ENCODE measurements at places on chromosomes 12 and 14.

- DNase-seq: no peak
Observed at GRCh38 chr14:72887514-72887913, 6.4 kb downstream of the DPF3 start.

DNA sequence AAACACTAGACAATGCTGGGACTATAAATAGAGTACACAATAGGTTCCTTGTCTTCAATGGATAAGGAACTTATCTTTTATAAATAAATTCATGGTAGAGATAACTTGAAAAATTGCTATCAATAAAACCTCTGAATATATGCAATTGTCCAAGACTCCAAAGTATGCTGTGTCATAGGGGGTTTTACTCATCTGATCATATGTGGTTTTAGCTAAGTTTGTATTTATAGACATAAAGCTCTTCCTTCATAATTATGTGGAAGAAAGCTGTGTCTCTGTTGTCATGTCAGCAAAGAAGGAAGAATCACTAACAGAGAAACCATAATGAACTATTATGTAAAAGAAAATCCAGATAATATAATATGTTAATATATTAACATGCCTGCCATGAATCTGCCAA lies 111.5 kb upstream of the ATXN7L3B start:
- DNase-seq: no peak

- DNase-seq: no peak
Observed at GRCh38 chr14:36591482-36591881, 9.1 kb upstream of the NKX2-8 start.

- no peak for DNase-seq
Observed at GRCh38 chr14:95472819-95473251, 43.6 kb downstream of the SYNE3 start.

DNA sequence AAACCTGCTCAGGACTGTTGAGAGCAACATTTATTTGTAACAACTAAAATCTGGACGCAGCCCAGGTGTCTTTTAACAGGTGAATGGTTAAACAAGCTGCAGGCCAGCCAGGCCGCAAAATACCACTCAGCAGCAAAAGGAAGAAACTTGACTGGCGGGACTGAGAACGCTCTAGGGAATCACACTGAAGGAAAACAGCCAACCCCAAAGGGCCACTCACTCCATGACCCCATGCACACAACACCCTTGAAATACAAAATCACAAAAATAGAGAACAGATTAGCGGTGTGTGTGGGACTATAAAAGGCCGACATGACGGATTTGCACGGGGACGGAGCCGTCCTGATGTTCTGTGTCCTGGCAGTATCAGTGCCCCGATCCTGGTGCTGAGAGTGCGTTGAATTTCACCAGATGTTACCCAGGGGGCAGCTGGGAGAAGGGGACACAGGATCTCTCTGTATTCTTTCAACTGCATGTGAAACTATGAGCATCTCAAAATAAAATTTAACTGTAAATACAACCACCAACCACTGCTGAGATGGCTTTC lies 23.0 kb downstream of the VPS37B start:
- no peak for DNase-seq

DNA sequence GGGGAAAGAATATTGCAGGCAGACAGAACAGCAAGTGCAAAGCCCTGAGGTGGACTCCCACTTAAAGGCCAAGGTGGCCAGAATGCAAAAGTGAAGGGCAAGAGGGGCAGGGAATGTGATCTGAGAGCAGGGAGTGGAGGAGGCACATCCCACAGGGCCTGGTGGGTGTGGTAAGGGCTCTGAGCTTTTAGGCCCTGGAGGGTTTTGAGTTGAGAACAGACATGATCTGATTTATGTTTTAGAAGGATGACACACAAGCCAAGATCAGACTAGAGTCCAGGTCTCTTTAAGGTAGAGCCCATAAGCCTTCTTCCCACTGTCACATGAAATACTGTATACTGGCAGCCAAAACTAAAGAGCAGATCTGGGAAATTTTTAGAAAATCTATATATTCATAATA lies 162.5 kb downstream of the SLC38A4 start:
- no peak for DNase-seq

- no peak for DNase-seq
Observed at GRCh38 chr14:72643317-72643801, 250.5 kb downstream of the DPF3 start.

DNA sequence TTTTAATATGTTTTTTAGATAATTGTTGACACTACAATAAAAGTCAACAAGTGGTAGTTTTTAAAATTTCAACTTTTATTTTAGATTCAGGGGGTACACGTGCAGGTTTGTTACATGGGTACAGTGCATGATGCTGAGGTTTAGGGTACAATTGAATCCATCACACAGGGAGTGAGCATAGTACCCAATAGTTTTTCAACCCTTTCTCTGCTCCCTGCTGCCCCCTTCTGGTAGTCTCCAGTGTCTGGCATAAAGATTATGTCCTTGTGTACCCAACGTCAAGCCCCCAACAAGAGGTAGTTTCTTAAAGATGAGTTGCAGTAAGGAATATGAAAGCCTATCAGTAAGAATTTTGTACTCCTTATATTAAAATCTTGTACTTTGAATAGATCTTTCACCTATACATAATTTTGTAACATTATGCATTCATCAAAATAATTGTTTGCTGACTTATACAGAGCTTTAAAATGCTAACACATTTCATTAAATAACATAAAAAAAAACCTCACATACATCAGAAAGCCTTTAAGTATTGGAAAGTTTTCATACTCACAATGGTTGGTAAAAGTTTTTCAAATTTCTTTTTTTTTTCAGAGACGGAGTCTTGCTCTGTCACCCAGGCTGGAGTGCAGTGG lies 5.4 kb upstream of the RALGAPA1 start:
- peak; percentile 82 for DNase-seq

- no peak for DNase-seq
Observed at GRCh38 chr12:50507474-50507838, 2.7 kb downstream of the DIP2B start.

- DNase-seq: no peak
Observed at GRCh38 chr14:63764103-63764502, 36.2 kb upstream of the SGPP1 start.

- DNase-seq: no peak
Observed at GRCh38 chr14:101022121-101022520, 118.6 kb upstream of the RTL1 start.

- no peak for DNase-seq
Observed at GRCh38 chr12:85807730-85808129, 28.5 kb downstream of the RASSF9 start.

- DNase-seq: no peak
Observed at GRCh38 chr14:32366256-32366879, 37.3 kb downstream of the AKAP6 start.

- no peak for DNase-seq
Observed at GRCh38 chr14:87676814-87677437, 316.1 kb downstream of the GALC start.

- DNase-seq: no peak
Observed at GRCh38 chr12:95805864-95806671, 15.5 kb upstream of the NTN4 start.

- no peak for DNase-seq
Observed at GRCh38 chr12:67155863-67156262, 113.3 kb upstream of the CAND1 start.

DNA sequence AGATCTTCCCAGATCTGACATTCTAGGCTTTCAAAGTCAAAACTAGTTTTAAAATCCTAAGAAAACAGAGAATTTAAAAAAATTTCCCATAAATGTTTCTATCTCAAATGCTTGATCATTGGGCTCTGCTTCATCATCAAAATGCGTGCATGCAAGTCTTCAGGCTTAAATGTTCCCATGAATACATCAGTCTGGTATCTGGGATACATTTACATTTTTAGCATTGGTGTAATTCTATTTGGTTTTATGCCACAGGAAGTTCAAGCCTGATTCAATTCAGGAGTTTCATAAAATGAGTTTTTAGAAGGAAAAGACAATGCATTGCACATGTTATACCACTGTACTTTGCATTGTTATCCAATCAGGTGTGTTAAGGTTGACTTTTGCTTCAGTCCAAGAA lies 336.4 kb downstream of the PCNX1 start:
- no peak for DNase-seq

GRCh38 chr14:77225892-77226557 lies 44.4 kb downstream of the TMEM63C start:
- no peak for DNase-seq

GRCh38 chr12:38516418-38516817 lies 199.8 kb downstream of the ALG10B start:
- no peak for DNase-seq

- no peak for DNase-seq
Observed at GRCh38 chr12:94954029-94954685, 49.3 kb downstream of the NDUFA12 start.

DNA sequence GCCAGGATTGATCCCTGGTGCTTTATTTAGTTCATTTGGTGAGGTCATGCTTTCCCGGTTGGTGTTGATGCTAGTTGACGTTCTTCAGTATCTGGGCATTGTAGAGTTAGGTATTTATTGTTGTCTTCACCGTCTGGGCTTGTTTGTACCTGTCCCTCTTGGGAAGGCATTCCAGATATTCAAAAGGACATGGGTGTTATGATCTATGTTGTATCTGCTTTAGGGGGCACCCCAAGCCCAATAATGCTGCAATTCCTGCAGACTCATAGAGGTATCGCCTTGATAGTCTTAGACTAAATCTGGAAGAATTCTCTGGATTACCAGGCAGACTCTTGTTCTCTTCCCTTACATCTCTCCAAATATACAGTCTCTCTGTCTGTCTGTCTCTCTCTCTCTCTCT lies 42.1 kb downstream of the AK7 start:
- DNase-seq: no peak

DNA sequence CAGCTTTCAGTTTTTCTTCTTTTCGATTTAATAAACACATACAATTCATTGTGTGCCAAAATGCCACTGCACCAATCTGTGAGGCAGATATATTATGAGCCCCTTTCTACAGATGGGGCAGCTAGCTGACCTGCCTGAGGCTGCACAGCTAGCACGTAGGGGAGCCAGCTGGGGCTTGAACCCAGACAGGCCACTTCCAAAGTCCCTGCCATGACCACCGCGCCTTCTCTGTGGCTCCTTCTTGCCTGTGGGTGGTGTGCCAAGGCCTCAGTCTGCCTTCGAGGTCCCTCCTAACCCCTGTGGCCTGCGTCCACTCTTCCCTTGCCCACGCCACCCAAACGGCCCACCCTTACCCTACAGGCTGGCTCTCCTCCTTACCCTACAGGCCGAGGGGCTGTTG lies 16.2 kb downstream of the FAM222A start:
- no peak for DNase-seq

GRCh38 chr12:87332987-87333726 lies 696.0 kb downstream of the C12orf50 start:
- no peak for DNase-seq

DNA sequence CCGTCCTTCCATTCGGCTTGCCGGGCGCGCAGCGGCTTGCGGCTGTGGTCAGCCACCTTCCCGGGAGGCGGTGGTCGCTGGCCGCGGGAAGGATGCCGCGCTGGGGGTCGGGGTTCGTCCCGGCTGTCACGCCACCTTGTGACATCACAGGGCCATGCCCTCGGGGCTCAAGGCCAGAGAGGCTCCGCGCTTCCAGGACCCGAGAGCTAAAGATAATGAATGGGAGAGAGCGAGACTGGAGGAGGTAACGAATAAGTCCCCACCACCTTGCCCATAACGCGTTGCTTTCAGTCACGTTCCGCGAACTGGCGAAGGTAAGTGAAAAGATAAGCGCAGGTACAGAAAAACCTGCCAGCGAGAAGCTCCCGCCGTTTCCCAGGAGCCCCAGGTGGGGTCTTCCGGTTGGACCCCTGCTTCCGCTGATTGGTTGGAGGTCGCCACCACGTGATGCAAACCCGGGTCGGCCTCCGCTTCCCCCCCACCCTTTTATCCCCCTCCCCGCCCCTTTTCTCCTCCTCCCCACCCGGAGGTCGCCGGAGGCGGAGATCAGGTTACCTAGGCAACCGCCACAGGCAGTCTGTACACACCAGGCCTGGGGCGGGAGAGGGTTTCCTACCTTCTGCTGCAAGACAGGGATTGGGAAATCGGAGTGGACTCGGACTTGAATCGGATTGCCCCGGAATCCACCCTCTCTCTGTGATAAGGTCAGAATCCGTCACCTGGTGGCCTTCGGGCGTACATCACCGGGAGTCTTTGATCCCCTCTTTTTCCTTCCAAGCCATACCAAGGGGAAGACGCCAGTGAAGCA lies at the start of gene LRRC9:
TSS of gene LRRC9 (plus strand) at position 575 of the 808 bp plus-strand sequence.
- peak; percentile 84 for DNase-seq

GRCh38 chr12:95244350-95244749 lies 26.7 kb downstream of the VEZT start:
- no peak for DNase-seq

DNA sequence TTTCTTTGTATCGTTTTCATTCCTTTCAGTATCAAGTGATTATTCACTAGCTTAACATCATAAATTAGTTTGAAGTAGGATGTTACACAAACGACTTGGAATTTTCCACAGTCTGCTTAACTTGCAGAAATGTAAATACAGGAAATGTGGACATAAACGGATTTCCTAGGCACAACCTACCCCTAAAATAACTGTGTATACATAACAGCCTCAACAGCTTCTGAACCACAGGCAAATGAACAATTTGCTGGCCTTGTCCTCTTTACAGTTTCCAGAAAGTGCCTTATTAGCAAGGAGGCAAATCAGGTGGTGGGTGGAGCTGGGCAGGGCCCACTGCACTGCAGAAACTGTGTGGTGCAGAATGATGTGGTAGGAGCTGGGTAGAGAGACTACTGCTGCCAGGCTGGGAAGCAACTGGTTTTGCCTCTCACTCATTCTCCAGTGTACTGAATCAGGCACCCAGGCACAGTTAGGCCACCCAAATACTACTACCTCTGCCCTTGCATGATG lies 14.1 kb downstream of the DRAM1 start:
- no peak for DNase-seq

GRCh38 chr14:70807898-70808415 lies 1.4 kb downstream of the MAP3K9 start:
- DNase-seq: peak; percentile 14

- DNase-seq: no peak
Observed at GRCh38 chr12:16530268-16530850, 75.6 kb downstream of the LMO3 start.

DNA sequence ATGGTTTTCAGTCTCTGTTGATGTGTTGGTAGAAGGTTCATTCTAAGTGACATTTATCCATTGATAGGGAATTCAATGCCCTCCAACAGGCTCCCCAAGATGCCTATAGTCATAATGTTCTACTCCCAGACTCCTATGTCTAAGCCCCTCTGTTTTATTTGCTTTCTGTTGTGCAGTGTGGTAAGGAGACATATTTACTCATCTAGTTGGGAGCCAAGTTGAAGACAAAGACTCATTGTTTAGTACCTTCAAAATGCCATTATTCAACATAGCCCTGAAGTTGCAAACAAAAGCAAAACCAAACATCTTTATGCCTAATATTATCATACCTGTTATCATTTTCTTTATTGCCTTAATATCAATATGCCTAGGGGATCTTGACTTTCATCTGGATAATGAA lies 302.1 kb downstream of the RMST start:
- DNase-seq: no peak

GRCh38 chr12:29225834-29226233 lies 76.8 kb downstream of the FAR2 start:
- DNase-seq: no peak

DNA sequence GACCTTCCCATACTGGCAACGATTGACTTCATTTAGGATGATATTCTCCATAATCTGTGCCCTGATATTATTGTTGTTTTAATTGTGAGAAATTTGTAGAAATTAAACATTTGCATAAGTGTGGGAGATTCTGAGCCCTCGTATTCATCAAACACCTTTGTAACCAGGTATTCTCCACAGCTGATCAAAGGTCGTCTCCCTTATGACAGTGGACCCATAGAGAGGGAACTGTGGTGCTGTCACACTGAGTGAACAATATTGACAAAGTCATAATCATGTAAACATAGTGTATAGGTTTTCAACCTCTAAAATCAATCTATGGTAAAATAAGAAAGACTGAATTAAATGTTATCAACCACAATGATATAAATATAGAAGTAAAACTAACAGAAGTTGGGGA lies 14.9 kb upstream of the PLEKHG3 start:
- DNase-seq: no peak
